ENCODE measurements at places on chromosomes 7 and 10.

- DNase-seq = no peak
These were observed 44.6 kb upstream of the HYCC1 start for GRCh38 chr7:23058408-23059096.

GRCh38 chr10:8331387-8331786, 276.9 kb downstream of the GATA3 start:
- DNase-seq = no peak

DNA sequence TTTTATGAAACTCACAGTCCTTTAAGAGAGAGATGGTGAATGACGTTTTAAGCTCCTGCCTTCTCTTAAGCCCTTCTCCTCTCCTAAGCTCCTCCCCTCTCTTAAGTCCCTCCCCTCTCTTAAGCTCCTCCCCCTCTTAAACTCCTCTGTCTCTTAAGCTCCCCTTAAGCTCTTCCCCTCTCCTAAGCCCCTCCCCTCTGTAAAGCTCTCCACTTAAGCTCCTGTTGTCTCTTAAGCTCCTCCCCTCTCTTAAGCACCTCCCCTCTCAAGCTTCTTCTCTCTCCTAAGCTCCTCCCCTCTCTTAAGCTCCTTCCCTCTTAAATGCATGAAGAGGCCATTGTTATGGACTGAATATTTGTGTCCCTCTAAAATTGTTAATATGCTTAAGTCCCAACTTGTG, 1180.6 kb upstream of the AUTS2 start:
- DNase-seq = no peak

DNA sequence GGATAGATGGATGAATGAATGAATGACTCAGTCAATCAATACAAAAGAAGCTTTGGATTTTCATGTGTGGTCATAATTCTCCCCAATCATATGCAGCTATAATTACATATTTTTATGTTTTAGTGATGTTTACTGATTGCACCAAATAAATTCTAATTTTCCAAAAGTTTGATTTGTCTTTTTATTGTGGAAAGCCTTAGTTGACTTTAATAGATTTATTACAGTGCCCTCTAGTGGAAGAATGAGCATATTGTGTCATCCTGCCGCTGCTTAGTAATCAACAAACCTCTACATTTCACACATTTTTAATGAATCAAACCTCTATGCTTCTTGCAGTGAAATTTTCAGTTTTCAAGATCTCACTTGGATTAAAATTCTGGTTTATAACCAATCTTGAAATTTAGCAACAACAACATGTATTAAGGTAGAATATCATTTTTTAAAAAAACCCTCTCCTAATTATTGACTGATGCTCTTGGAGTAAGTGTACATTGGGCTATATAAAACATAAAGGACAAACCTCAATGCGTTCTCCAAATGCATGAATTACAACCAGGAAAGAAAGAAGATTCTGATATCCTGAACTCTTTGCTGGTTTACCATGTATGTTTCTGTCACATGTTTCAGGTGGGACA, 55.6 kb upstream of the PNLIP start:
- DNase-seq = no peak

DNA sequence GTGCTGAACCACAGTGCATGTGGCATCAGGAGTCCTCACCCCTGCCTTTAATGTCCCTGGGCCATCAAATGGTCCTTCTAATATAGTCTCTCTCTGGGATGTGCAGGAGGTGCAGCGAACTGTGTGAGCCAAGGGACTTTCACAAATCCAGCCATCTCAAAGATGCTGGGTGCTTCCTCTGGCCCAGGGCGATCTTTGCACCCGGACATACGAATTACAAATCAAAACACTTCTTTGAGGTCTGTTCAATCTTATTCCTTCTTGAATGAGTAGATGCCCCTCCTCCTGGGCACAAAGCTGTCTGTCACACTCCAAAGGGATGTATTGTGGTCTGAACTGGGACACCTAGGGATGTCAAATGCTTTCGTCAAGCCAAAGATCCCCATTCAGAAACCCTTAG, 60.6 kb downstream of the VSTM4 start:
- no peak for DNase-seq

DNA sequence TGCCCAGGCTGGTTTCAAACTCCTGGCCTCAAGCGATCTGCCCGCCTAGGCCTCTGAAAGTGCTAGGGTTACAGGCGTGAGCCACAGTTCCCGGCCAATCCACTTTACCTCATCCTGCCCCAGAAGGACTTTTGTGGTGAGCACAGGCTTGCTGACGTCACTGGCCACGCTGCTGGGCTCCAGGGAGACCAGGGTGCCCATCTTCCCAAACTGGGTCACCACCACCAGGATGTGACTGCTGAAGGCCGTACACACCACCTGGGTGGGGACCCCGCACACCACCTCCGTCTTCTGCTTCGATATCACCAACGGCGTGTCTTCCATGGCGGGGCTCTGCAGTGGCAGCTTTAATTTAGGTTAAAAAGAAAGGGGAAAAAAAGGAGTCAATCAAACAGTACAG, 816 bp downstream of the PSMG3 start:
- no peak for DNase-seq

- no peak for DNase-seq
These were observed 1081.6 kb downstream of the SORCS1 start for GRCh38 chr10:106082865-106083264.

GRCh38 chr7:131537571-131537978, 18.9 kb downstream of the PODXL start:
- DNase-seq = no peak

DNA sequence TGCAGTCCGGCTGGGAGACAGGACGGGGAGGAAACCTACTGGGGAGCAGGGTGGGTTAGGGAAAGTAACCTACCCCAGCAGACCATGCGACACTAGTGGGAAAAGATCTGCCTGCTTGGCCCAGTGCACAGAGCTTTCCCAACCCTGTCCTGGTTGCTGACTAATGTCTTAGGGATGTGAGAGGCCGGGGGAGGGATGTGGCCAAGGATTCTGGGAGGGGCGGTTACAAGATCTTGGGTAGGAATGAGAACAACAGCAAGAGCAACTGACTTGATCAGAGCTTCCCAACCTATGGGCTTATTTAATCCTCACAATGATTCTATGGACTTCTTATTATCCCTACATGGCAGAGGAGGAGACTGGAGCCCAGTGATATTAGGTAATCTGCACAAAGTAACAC, 24.0 kb upstream of the EIF5AL1 start:
- DNase-seq = no peak

DNA sequence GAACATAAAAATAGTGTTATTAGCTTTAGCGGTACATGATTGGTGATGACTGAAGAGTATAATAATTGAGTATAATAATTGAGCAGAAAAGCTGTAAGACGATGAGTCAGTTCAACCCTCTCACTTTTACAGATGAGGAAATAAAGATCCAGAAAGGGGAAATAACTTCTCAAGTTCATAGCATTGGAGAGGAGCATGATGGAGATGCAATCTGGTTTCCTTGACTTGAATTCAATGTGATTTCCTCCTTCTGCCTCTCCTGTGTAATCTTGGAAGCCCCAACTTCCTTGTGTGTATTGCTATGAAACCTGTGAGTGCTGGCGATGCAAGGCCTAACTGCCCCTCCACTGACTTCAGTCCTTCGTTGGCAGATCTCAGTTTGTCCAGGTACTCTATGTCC, 265.1 kb downstream of the LRMDA start:
- no peak for DNase-seq

DNA sequence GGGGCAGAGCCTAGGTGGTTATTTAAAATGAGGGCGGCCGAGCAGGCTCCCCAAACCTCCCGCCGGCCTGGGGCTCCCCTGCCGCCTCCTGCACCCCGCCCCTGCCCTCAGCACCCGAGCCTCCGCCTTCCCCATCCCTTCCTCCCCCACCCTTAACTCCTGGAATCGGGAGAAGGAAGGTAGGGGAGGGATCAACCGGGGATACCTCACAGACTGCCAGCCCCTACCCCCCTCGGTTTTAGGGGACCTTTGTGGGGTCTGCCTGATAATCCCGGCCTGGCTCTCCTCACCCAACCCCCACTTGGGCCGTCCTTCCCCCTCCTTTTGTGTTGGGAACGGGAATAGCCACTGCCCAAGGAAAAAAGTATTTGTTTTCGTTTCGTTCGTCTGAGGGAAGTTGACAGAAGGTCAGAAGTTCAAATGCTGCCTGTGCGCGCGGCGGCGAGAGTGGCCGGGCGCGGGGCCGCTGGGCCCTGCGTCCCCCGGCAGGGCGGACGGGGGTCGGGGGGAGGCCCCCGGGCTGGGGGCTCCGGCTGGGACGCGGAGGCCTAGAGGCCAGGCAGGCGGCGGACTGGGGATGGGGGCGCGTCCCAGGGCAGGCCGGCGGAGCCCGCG, 2.8 kb downstream of the SHH start:
- DNase-seq = no peak

DNA sequence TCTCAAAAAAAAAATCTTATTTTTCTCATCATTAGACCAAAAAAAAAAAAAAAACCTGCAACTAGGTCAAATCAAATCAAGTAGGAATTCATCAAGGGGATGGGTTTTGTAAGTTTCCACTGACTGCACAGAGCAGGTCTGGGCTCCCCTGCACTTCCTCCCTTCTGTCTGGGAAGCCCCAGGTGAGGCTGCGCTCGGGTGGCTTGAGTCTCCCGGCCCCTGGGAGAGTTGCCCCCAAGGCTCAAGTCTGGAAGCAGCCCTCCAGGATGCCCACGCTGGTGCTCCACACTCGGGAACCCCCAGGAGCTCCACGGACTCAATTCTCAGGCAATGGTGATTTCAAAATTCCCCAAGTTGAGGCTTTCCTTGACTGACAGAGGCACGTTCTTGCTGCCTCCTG, 41.7 kb upstream of the RBM33 start:
- DNase-seq = no peak

GRCh38 chr10:1519391-1519790, 217.9 kb downstream of the ADARB2 start:
- no peak for DNase-seq

DNA sequence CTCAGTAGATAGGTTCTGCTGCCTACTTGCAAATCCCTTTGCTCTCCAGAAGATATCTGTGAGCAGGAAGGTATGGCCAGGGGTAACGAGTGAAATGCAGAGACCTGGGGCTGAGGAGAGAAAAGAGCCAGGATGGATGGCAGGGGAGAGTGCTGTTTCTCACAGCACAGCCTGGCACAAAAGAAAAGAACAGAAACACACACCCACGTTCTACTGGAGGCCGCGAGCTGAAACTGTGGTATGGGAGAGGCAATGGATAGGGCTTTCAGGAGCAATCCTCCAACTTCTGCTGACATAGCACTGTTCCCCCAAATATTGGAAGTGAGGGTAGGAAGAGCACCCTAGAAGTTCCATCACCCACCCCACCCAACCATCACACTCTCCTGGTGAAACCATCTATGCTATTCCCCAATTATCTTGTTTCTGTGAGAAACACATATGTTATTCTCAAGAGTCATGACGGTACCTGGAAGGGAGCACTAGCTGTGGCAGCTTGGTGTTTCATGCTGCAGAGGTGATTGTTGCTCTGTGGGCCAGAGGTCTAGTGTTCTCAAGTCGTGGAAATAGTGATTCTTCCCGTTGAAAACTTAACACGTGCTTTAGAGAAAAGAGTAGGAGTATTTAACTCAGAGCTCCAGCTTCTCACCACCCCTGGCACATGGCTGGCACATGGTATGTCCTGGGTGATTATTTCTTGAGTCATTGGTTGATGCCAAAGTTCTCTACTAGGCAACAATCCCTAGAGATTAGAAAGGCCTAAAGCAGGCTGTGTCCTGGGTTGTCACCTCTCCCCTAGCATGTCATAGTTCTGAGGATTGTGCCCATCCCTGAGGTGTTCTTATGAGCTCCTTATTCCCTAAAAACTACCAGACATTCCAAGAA, 198.3 kb downstream of the PLXNA4 start:
- DNase-seq = no peak

DNA sequence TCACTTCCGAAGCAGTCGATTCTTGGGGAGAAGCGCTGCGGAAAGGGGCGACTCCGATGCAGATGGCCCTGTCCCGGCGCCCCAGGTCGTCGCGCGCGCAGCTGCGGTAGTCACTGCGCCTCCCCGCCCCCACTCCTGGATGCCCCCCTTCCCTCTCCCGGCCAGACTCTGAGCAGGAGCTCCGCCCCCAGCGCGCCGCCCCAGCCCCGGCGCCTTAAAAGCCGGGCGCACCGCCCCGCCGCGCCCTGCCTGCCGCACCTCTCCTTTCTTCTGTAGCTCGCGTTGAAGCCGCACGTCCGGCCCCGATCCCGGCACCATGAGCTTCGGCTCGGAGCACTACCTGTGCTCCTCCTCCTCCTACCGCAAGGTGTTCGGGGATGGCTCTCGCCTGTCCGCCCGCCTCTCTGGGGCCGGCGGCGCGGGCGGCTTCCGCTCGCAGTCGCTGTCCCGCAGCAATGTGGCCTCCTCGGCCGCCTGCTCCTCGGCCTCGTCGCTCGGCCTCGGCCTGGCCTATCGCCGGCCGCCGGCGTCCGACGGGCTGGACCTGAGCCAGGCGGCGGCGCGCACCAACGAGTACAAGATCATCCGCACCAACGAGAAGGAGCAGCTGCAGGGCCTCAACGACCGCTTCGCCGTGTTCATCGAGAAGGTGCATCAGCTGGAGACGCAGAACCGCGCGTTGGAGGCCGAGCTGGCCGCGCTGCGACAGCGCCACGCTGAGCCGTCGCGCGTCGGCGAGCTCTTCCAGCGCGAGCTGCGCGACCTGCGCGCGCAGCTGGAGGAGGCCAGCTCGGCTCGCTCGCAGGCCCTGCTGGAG, at the start of gene INA:
TSS of gene INA (plus strand) at position 243 of the 817 bp plus-strand sequence. CDS start at position 317, 74 bp downstream.
- DNase-seq = peak; percentile 43

DNA sequence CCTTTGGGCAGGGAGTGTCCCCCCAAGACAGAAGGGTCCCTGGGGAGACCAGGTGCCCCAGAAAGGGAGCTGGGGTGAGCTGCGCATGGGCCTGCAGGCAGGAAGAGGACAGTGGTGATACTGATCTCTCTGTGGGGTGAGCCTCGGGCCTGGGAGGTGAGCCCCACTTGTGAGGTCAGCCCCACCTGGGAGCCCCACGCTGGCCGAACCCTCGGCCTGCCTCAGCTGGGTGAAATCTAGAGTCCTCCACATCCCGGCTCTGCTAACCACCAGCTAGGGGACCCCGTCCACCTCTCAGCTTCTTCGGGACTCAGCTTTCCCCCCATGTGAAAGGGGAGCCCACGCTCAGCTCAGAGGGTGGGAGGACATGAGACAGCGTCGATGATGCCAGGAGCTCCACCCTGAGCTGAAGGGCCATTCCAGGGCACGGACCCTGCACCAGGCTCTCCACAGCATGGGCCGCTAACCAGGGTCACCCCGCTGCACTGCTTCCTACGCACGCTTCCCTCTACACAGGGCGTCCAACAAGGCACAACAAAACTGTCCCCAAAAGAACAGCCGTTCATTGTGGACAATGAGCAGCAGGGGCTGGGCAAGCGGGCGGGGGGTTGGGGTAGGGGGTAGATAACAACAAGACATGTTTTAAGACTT, 48.7 kb downstream of the CAMK2B start:
- DNase-seq = no peak

- no peak for DNase-seq
These were observed 701.6 kb upstream of the ANKRD30A start for GRCh38 chr10:36423821-36424248.

Data from NCI-H1417 treated with DMSO at 0.1 percent for 48 hours (cell line).